ENCODE measurements at places on chromosomes 6 and 20.
A peak's percentile ranks its signal among the peaks of the same experiment; 100 is the strongest.

GRCh38 chr6:63690221-63690620 lies 54.6 kb downstream of the PHF3 start:
- no peak for ATAC-seq

DNA sequence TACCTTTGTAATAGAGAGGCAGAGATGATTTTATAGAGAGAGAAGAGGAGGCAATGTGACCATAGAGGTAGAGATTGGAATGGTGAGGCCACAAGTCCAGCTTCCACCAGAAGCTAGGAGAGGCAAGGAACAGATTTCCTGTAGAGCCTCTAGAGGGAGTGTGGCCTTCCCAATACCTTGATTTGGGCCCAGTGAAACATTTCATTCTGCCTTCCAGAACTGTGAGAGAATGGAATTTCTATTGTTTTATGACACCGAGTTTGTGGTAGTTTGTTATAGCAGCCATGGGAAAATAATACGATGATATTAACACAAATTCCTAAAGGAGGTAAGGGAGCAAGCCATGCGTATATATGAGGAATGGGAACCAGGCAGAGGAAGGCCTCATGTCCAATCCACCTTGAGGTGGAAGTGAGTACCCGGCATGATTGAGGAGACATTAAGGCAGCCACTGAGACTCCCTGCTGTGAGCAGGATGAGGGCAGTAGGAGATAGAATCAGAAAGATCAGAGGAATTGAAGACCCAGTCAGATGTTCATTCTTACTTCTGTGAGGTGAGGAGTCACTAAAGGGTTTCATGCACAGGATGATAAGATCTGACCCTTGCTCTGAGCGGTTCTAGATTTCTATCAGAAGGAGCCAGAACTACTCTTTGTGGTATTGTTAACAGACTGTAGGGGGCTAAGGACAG lies 636.3 kb upstream of the IMPG1 start:
- ATAC-seq, result no peak

DNA sequence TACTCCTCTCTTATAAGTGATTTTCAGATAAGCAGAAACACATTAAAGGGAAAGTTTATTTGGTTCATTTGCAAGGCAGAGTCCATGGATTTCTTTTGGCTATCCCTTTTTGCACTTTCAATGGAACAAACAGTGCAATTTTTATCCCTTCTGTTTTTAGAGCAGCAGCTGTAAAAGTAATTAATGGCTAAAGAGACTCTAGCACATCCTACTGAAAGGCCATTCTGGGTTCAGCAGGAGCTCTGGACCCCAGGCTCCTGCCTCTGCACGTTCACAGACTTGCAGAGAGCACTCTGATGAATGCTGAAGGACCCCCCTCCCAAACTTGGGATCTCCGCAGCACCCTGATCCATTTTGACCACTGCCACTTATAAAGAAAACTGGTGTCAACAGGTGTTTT lies 40.3 kb upstream of the PDE7B start:
- no peak for ATAC-seq

- peak; percentile 25 for ATAC-seq
Measured at GRCh38 chr6:155008625-155009024, 13.5 kb downstream of the TIAM2 start.

GRCh38 chr6:138856654-138857053 lies 60.8 kb downstream of the ECT2L start:
- no peak for ATAC-seq

DNA sequence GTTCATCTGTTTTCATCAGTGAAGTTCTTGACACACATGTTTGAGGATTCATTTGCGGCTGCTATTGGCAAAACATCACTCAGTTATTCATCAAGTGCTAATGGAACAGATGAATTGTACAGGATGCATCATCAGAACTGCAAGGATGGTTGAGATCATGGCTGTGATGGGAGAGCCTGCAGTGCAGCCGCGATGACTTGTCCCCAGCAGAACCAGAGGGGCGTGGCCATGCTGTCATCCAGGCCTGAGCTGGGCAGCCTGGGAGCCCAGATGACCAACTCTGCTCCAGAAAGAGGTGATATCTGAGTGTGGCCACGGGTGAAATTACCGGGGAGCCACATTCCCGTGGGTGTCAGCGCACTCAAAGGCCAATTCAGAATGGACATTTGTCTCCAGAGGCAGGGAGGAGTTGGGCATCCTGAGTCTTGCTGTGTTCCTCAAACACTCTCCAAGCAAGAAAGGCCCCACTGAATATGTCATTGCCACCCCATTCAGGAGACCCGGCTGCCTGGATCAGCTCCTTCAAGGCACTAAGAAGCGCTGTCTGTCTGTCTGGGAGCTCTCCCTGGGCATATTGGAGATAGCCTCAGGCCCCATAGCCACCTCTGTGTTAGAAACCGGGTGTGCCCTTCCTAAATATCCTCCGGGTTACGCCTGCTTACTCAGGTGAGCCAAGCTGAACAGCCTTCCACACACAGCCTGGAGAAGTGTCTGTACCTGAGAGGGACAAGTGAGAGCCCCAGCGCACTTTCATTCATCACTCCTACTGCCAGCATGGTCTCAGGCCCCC lies 66.7 kb downstream of the SYNDIG1 start:
- no peak for ATAC-seq

DNA sequence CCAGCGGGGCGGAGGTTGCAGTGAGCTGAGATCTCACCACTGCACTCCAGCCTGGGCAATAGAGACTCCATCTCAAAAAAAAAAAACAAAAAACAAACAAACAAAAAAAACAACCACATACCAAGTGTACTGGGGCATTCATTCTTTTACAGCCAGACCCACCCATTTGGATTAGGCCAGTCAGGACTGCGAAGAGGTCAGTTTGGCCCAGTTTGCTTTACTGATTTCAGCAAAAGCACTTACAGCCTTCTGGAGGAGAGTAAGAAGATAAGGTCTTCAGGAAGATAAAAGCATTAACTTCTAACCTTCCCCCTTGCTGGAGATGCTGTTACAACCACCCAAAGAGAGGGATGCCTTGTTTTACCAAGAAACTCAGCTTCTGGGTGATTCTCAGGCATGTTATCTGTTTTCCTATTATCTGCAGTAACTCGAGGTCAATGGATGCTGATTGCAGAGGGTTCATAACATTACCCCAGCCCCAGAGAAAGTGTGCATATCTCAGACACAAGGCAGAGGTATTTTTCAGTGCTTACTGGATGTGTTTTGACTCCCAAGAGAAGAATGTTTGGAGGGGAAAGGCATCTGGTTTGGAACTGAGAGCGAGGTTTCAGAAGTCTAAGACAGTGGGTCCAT lies 118.9 kb downstream of the RIN2 start:
- no peak for ATAC-seq

- peak; percentile 30 for ATAC-seq
Measured at GRCh38 chr6:81808851-81809570, 56.5 kb upstream of the TENT5A start.

DNA sequence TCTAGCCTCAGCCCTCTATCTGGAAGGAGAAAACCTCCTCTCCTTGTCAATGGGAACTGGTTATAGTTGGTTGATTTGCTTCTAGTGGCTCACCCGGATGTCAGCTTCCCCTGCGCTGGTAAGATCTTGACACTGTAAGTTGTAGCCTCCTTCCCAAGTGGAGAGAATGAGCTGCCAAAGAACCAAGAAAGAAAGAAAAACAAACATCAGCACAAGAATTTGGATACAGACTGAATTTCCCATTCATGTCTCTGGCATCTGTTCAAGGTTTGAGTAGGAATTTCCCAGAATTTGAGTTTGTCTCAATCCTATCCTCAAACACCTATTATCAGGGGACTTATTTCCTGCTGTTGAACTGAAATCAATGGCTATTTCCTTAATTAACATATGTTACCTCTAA lies 44.1 kb downstream of the ELOVL2 start:
- no peak for ATAC-seq

GRCh38 chr6:142698751-142699150 lies 246.2 kb downstream of the HIVEP2 start:
- peak; percentile 39 for ATAC-seq

- no peak for ATAC-seq
Measured at GRCh38 chr6:154611241-154611640, 100.8 kb upstream of the CNKSR3 start.

DNA sequence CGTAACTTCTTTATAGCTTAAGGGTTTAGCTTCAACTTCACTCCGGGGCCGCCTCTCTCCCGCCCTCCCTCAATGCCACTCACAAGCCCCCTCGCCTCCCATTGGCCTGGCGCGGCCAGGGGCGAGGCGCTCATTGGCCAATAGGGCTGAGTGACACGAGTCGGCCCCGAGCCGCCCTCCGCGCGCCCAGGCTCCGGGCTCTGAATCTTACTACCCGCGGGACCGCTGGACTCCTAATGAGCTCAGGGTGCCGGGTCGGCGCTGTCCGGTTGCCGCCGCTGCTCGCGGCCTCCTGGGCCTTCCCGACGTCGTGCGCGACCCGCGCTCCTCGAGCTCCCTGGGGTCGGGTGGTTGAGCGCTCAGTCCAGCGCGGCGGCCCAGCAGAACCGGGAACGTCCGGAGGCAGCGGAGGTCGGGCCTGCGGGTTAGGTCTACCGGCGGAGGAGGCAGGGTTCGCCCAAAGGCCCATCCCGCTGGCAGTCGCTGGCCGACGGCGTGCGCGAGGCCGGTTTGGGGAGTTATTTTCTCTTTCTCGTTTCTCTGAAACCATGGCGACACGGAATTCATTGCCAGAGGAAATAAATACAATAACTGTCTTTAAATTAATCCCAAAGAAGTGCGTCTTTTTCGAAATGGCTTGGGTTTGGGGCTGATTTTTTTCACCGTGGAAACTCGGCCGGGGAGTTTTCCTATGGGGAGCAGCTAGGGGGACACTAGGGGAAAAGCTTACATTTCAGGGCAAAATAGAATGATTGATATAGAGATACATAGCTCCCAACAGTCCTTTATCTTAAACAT lies at the start of gene SIM1:
TSS of gene SIM1 (minus strand) at position 19 of the 798 bp plus-strand sequence. CDS start 1,453 bp downstream, outside the sequence.
- ATAC-seq, result peak; percentile 83

- no peak for ATAC-seq
Measured at GRCh38 chr6:11754625-11755271, 23.9 kb downstream of the ADTRP start.

- peak; percentile 89 for ATAC-seq
Measured at GRCh38 chr6:158697811-158698210, 48.0 kb downstream of the SYTL3 start.

DNA sequence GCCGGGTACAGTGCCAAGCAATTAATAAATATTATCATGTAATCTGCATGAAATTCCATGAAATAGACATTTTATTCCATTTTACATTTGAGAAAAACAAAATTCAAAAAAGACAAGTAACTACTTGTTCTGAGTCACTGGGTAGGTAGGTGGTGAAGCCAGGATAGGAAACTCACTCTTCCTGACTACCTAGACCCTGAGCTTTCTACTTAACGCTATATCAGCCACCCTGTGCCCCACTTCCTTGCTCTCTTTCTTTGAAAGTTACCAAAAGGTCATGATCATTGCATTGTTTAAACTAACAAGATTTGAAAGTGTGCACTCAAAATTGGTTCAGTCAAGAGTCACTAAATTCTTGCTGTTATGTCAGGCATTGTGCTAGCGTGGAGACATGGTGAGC lies 235.7 kb downstream of the CD83 start:
- ATAC-seq, result no peak

- ATAC-seq, result peak; percentile 44
Measured at GRCh38 chr6:42260396-42260888, 42.8 kb upstream of the MRPS10 start.

DNA sequence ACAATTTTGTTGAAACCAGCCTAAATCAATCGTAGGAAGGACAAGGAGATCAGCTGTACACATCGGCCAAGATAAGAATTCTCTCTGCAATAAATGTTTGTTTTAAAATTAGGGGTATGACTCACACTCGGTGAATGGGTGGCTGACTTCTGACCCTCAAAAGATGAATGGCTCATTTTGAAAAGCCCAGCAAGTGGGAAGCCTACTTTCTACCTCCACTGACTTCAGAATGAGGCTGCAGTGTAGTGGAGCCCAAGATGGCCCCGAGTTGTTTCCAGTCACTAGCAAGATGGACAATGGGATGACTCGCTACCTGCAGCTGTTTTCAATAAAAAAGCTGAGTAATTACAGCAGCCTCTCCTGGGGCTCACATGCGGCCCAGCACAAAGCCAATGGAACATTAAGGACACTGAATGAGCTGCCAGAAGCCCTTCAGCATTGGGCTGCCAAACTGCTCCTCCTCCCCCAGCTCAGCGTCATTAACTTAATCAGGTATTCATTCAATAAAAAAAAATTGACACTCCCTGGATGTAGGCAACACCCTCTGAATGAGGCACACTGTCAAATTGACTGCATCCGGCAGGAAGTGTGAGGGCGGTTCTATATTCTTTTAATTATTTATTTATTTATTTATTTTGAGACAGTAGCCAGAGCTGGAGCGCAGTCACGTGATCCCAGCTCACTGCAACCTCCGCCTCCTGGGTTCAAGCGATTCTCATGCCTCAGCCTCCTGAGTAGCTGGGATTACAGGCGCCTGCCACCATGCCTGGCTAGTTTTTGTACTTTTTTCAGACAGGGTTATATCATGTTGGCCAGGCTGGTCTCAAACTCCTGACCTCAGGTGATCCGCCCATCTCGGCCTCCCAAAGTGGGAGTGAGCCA lies 107.3 kb downstream of the GMPR start:
- ATAC-seq, result peak; percentile 92

DNA sequence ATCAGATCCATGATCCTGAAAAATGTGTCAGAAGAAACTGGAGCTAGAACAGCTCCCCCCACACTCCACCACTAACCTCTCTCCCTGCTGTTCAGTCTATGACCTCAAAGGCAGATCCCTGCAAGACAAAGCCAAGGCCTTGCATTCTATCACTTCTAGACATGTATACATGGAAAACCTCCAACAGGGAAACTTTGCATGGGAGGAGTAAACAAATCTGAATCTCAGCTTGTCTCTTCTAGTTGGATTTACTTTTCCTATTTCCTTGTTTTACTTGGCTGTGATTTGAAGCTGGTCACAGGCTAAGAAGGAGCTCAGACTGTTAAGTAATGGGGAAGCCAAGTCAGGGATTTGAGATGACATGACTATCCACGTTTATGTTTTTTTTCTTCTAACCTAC lies 456.8 kb upstream of the CHD6 start:
- ATAC-seq, result no peak

GRCh38 chr6:18567380-18567779 lies 180.2 kb downstream of the RNF144B start:
- ATAC-seq, result no peak

DNA sequence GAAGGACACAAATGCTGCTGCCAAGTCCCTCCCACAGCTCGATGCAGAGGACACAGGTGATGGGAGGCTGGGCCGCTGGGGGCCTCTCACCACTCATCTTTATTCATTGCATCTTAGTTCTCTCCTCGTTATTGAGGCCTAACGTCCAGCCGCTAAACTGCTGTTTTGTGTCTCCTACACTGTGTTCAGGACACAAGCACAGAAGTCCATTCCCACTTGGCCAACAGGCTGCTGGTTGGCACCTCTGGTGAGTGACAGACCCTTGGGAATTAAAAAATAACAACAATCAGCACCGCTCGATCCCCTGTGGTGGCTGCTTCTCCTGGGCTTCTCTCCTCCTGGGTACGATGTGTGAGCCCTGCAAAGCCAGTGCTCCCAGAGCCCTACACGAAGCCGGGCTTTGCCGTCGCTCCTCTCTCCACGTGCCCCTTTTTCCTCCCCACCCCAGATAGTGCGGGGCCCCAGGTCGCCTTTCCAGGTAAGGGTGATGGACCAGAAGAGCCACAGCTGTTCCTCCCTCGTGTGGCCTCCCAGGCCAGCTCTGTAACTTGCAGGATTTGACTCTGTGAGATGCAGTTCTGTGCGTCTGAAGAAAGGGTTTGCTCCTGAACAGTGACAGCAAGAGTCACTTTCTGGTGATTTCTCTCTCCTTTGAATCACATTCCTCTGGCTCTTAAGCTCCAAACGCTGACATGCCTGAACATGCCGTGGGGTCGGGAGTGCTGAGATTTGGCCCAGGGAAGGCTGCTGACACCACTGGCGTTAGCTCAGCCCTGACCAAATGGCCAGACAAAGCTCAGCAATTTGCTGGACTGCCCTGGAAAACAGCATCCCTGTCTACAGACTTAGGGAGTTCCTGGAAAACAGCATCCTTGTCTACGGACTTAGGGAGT lies 59.3 kb downstream of the DLL1 start:
- ATAC-seq, result no peak

Data from SK-N-SH treated with all-trans-retinoic acid at 6 μM for 48 hours (cell line).